ENCODE measurements at places on chromosomes 2 and 18.

GRCh38 chr18:3605954-3606443 lies 156.0 kb downstream of the TGIF1 start:
- DNase-seq, result no peak

GRCh38 chr2:111905990-111906735 lies 7.8 kb downstream of the MERTK start:
- no peak for DNase-seq

GRCh38 chr2:66334237-66335029 lies 100.5 kb upstream of the MEIS1 start:
- DNase-seq, result no peak

- DNase-seq, result no peak
Observed at GRCh38 chr18:3273042-3273441, 11.1 kb downstream of the MYL12B start.

DNA sequence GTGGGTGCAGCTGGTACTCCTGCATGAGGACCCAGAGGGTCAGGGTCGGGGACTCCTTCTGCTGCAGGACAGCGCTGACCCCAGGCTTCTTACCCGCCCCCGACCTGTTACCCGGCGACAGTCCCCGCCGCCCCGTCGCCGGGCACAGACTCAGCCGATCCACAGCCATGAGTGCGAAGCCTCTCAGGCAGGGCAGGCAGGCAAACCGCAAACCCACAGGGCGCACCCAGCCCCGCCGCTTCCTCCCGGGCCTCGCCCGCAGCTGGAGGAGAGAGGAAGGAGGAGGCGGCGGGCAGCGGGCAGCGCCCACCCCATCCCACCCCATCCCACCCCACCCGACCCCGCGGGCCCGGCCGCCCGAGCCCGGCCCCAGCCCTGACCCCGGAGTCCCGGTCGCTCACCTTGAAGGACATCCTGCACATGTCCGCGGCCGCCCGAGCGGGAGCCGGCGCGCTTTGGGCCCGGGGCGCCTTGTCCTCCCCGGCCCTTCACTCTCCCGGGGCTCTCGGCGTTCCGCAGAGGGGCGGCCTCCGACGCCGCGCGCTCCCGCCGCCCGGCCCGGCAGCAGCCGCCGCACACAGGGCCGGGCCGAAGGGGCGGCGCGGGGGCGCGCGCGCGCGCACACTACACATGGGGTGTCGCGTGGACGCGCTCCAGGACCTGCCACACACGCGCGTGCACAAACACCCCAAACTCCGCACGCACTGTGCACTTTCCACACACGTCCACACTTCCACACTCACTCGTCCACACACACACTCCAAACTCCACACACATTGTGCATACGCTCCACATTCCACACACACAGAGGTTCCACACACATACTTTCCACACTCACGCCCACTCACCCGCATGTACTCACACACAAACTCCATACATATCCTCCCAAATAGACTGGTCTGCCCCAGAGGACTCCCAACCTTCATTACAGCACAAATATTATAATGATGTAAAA lies at the start of gene ANKRD29:
ANKRD29 (minus strand) TSS at position 603 of the 955 bp plus-strand sequence; CDS start at position 422, 181 bp downstream.
- peak; percentile 42 for DNase-seq

GRCh38 chr2:240469239-240469636 lies 33.8 kb downstream of the GPC1 start:
- DNase-seq, result no peak

Data from effector memory CD8-positive, alpha-beta T cell (primary cell).